Stimulated activated CD4-positive, alpha-beta T cell treated with anti-CD3 and anti-CD28 coated beads, Interleukin-1b, Interleukin-23, amount 100 ng/mL, for 24 hours (primary cell): ENCODE measurements at places on chromosomes 13 and 19.
A peak's percentile ranks its signal among the peaks of the same experiment; 100 is the strongest.

DNA sequence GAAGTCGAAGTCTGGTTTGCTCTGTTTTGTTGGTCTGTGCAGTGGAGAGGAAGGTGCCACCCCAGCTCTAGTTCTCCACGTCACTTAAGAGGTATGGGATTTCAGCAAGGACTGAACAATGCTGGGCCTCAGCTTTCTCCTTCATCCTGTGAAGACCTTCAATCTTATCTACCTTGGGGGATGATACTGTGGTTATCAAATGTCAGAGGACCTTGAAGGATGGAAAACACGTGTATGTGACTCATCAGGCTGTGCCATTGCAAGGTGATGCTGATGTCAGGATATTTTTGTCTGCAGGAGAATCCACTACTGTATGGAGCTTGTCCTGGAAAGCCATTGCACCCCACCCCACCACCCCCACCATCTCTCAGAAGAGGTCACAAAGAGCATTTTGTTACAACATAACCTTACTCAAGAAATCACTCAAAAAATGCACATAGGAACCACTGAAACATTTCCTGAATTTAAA lies 81.4 kb upstream of the UQCRFS1 start:
- no peak for DNase-seq

- no peak for DNase-seq
Observed at GRCh38 chr13:62130062-62130970, 714.7 kb upstream of the PCDH20 start.

GRCh38 chr13:51440381-51440780 lies 12.5 kb downstream of the INTS6 start:
- DNase-seq = no peak

- DNase-seq = no peak
Observed at GRCh38 chr19:30871979-30872378, 477.3 kb downstream of the TSHZ3 start.

GRCh38 chr13:98801626-98802418 lies 49.4 kb upstream of the SLC15A1 start:
- DNase-seq = no peak

DNA sequence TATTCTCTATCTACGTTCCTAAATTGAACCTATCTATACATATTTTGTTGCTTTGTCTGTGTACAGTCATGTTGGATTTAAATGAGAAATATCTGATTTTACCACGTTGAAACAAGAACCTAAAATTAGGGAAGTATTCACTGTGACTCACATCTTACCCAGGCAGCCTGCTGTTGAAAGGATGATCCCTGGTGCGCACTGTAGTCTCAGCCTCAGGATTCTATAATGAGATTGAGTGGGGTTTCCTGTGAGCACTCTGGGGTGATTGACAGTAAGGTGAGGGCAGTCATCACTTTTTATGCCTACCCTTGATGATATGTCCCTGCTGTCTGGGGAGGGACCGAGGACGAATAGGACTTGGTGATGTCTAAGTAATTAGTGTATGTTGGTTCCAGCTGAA lies 35.4 kb downstream of the PCCA start:
- no peak for DNase-seq

DNA sequence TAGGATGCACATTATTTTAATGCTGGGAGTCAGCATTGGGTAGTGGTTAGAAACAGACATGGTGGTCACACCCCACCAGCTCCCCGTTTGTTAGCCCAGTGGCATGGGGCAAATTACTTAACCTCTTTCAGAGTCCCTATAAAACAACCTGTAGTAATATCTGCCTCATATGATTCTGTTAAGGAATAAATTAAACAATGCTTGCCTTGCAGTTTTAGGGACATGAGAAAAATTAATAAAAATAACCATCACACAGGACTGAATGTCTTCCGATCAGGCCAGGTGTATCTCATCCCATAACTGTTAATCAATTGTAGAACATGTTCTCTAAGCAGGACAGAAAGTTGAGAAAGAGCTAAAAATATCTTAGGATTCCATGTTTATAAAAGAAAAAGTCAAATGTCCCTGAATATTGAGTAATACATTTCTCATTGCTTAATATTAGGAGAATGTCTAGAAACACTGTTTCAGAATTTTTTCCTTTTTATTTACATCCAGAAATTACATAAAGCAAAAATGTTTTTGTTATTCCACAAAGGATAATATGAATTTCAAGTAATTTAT lies 196.5 kb downstream of the GPC6 start:
- no peak for DNase-seq

GRCh38 chr13:43757266-43757665 lies 29.5 kb downstream of the ENOX1 start:
- DNase-seq = no peak

DNA sequence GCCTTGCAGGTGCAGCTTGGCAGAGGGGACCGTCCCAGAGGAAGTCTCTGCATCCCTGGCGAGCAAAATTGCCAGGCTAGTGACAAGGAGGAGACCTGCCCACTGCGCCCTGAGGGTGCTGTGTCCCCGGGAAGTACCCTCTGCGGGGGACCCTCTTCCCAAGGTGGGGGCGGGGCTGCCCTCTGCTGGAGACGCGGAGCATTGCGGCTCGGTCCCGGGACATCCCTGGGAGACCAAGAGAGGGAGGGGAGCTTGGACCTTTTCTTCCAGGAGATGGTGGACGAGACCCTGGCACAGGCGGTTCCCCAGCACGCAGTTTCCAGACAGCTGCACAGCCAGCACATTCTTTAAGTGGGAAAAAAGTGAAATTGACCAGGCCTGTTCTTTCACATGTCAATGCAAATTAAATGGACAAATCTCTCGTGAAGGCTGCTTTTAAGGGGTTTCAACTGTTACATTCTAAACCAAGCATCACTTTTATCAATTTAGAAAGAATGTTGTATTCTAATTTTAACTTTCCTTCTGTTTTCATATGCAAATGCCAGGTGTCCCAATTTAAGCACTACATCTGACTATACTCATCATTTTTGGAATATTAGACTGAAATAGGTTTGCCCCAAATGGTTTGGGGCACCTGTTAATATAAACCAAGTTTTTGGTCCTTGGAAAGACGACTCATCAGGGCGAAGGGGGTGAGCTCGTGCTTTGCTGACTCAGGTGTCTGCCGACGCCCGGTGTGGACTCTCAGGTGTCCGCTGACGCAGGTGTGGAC lies 60.7 kb downstream of the MCF2L start:
- peak; percentile 44 for DNase-seq

DNA sequence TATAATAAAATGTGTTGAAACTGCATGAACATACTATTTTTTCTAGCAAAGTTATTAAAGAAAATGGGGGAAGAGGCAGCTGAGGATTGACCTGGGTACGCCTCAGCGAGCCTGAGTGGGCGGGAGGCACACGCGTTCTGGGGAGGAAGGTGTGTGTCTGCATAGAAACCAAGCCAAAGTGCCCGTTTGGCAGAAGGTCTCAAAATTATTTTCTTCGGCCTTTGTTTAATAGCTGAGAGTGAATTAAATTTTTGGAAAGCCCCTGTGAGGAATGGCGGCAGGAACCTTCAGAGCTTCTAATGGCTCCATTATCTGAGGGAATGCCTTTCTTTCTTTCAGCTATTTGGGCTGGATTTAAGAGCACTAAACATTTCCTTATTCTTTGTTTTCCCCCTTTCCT lies 5.2 kb downstream of the ZIC2 start:
- DNase-seq = no peak

DNA sequence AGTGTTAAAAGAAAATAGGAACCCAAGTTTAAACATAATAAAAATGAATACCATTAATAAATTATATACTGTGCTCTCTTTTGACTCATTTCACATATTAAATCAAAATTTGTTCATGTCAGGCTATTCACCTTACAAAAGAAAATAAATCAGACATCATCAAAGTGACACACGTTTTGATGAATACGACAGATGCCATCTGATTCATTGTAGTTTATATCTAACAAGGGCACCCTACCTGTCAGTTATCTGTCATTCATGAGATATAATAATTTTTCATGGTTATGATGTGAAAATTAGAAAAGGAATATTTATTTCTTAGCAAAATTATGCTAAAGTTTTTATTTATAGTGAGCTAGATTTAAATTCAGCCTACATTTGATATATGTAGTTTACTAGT lies 188.1 kb upstream of the PCDH17 start:
- no peak for DNase-seq

- peak; percentile 73 for DNase-seq
Observed at GRCh38 chr19:55080968-55081769, 5.5 kb downstream of the EPS8L1 start.

DNA sequence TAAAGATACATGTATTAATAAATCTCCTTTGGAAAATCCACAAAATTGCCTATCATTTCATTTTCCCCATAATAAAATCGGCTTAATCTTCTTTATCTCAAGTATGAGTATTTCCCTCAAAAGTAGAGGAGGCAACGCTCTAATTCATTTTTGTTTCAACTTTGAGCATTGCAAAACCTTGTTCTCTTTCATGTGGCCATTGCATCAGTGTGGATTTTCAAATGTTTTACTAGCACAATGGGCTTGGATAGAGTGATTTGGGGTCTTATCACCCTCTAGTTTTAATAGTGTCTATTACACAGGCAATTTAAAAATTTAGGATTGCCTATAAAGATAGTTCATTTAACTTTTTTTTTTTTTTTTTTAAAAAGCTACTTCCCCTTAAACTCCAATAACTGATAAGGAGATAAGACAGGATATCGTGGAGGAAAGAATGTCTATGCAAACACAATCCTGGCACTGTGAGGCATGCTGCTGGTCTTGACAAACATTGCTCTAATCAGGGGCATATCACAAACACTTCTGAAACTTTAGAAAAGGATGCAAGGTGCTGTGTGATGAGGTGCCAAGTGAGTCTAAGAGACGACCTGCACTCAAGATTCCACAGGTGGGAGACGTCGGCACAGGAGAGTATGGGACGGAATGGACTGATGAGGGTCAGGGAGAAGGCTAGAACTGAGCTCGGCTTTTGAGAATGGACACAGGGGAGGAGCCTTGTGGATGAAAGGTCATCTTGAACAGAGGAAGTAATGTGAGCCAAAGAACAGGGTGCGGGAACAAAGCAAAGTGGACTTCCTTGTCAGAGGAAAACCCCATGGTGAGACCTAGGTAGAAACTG lies 199.7 kb downstream of the IRS2 start:
- DNase-seq = no peak

- DNase-seq = no peak
Observed at GRCh38 chr13:30331331-30331771, 24.0 kb upstream of the KATNAL1 start.

DNA sequence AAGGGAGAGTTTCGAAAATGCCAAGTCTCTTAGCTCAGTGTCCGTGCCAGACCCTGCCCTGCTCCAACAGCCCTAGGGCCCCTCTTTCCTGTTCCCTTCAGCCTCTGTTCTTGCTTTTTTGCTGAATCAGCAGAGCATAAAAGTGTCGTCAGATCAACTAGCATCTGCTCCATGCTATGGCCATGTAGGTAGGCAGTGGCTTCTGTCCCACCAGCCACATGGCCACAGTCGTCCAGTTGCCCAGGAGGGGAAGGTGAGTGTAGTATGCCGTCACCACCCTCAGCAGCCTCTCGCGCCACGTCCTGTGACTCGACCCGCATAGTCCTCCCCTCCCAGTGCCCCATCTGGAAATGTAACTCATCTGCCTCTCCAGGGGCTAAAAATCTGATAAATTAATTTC lies 50.9 kb upstream of the ATP11A start:
- no peak for DNase-seq

- DNase-seq = no peak
Observed at GRCh38 chr13:111640476-111640875, 320.0 kb downstream of the TEX29 start.

DNA sequence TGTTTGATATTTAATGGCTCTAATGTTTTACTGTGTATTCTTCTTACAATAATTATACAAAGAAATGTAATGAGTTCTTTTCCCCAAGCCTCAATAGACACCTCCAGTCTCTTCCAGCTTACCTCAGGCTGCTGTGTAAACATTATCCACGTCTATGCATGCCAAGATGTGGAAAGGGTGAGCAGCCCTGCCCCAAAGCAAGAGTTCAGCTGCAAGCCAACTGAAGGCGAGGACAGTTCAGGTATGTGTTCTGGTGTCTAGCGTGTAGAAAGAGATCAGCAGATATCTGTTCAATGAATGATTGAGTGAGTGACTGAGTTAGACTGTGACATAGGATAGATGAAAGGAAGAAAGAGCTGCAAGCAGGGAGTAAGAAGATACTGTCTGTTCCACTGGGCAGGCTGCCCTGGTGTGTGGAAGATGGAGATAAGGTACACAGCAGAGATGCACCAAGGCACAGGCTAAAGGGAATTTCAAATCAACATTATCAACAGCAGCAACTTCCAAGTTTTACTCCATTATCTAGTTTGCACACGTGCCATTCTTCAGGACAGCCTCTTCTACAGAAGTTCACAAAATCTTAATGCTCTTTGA lies 66.0 kb downstream of the LATS2 start:
- DNase-seq = no peak

- DNase-seq = no peak
Observed at GRCh38 chr13:43156916-43157315, 133.5 kb downstream of the DNAJC15 start.

DNA sequence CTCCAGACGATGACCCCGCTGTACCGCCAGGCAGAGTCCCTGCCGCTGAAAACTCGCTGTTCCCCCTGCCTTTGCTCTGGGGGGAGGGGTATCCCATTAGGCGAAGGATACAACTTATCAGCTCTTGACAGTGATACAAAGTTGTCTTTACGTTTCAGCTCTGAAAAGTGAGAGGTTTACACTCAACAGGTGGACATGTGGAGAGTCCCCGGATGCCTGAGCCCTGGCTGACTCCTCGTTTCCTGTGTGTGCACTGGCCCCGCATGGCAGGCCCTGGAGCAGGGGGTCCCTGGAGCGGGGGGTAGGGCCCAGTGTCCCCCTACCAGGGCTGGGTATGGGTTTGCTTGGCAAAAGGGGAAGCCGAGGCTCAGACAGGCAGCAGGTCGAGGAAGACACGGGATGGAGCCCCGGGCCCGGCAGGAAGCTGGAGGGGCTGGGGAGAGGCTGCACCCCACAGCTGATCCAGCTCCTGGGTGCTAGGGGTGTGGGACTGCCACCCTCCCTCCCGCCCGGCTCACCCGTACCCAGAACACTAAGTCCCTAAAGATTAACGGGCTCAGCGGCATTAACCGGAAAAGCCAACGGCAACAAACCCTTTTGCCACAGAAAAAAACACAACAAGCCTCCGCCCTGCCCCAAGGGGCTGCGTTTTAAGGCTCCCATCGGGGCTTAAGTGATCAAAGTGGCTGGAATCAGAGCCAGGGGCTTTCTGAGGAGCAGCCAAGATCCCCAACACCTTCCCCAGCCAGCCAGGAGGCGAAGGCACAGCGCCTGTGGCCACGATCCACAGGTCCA lies 5.6 kb downstream of the TCF3 start:
- DNase-seq = no peak

GRCh38 chr13:60794751-60795150 lies 397.7 kb downstream of the TDRD3 start:
- DNase-seq = no peak

GRCh38 chr13:41651413-41652058 lies 194.2 kb downstream of the RGCC start:
- DNase-seq = no peak

DNA sequence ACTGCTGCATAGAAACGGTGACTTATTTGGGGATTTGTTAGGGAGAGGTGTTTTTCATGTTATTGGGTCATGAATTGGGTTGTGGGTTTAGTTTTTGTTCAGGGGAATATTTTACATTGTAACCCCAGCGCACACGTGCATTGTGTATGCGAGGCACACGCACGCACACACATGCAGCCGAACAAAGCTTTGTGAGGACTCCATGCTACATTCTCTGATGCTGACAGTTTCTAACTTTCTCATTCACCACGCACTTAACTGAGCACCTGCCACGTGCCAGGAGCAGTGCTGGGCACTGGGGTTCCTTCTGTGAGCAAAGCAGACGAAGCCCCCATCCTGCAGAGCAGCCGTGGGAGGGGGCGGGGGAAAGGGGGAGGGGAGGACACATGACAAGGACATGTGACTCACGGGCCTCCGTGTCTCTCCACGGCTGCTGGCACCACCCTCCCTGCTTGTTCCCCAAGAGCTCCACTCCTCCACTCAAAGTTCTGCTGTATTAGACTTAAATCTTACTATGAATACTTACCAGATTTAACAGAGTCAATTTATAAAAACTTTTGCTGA lies 55.6 kb downstream of the SLC7A9 start:
- no peak for DNase-seq
